HS-5 (cell line): ENCODE measurements at places on chromosomes 4 and X.

DNA sequence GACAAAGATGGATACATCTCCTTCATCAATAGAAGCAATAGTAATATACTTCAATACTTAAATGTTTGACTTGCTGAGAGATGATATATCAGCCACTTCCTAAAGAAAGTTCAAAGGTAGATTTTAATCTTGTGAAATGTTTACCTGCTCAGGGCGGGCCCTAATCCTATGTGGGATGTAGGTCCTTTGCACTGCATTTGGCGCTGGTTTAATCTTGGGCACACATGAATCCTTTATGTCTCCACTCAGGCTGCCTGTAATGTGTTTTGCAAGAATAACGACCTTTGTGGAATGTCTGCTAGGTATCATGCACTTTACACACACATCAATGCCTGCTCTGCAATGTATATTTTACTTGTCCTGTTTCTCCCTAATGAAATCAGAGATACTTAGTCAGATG, 368.7 kb downstream of the GBA3 start:
- DNase-seq: no peak

GRCh38 chrX:1506916-1507315, 30.1 kb downstream of the P2RY8 start:
- DNase-seq: no peak

DNA sequence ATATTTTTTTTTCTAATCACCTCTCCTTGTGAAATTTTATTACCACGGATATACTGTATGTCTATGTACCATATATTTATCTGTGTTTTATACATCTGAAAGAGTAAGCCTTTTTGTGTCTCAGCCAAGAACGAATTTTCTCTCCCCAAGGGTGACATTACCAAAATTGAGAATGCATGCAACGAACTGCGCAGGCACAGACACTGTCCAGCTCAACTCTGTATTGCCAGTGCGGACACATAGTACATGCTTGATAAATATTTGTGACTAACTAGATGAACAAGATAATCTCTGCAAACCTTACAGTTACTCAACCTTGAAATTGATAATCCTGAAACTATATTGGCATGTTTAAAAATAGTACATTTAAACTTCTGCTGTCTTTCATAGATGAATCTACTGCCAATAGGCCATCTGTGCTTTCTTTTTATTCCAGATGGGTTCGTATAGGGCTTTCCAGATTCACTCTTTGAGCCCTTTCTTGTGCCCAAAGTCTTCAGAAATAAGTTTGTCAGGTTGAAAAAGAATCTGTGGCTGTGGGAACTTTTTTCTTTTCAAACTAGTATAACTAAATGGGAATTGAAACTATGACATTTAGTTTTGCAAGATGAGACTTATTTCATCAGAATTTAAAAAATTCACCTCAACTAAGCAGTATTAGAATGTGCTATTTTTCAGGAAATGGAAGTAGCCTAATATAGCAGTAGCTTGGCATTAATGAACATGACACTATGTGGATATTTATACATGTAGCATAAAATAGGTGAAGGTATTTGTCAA, 38.9 kb downstream of the DTHD1 start:
- DNase-seq: no peak

GRCh38 chrX:74259885-74260491, 44.0 kb upstream of the ZCCHC13 start:
- no peak for DNase-seq

GRCh38 chr4:79385641-79386040, 22.4 kb downstream of the GK2 start:
- DNase-seq: no peak

GRCh38 chr4:83369831-83370639, 35.4 kb upstream of the HPSE start:
- DNase-seq: no peak

- no peak for DNase-seq
These were observed at the start of gene APLN for GRCh38 chrX:129654652-129655546. Gene APLN, minus strand, starts transcription at chrX:129654956. Its CDS starts 326 bp downstream, at chrX:129654630.

GRCh38 chr4:4697584-4697983, 155.7 kb upstream of the STX18 start:
- DNase-seq: no peak

DNA sequence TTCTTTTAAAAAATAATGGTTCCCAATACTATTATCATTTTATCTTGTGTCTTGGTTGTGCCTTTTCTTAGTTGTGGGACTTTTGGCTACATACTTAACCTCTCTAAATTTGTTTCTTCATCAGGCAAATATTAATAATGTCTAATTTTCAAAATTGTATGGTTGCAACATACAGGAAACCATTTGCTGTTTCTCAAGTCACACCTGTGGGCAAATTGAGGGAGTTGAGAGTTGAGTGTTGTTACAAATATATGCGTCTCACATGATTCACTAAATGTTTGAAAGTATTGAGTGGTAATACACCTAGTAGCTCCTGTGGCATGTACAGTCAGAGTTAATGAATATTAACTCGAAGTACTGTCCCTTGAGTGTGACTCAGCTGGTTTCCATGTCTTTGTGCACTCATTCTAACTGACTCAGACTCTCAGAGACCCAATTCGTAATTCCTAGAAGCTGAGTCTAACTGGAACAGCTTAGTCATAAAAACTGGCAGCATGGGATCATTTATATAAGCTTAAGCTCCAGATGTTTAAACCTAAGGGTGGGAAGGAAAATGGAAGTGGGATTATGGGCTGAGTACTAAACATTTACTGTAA, 802.4 kb downstream of the TRIML1 start:
- DNase-seq: peak; percentile 97

GRCh38 chr4:111506706-111507105, 638.5 kb upstream of the FAM241A start:
- peak; percentile 35 for DNase-seq

GRCh38 chrX:72131317-72132294, at the start of gene RTL5:
Gene RTL5, minus strand, starts transcription at chrX:72131915.
- DNase-seq: peak; percentile 53

DNA sequence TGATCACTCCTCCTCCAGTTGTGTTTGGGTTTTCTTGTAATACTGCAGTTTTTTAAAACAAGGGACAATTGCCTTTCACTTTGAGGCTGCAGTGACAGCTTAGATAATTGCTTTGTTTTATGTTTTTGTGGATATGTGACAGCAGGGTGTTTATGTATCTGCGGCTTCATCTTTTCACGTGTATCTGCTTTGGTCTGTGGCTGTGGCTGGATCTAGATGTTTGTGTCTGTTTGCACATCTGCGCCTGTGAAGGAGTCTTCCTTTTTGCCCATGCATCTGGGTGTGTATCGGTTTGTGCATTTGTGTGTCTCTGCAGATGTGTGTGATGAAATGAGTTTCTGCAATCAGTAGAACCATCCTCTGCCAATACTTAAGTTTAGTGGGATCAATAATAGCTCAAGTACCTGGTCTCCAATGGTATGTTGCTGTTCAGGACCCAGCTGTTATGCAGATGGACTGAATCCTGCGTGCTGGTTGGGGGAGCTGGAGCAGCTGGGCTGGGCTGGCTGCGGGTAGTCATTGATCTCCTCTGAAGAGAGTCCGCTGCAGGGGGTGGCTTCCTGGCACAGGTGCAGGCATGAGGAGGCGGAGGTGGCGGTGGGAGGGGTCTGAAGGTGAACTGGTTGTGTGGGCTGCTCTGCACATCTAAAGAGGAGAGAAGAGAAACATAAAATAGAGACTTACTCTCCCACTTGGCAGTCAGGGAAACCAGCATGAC, 390.3 kb downstream of the SH2D1A start:
- DNase-seq: no peak

DNA sequence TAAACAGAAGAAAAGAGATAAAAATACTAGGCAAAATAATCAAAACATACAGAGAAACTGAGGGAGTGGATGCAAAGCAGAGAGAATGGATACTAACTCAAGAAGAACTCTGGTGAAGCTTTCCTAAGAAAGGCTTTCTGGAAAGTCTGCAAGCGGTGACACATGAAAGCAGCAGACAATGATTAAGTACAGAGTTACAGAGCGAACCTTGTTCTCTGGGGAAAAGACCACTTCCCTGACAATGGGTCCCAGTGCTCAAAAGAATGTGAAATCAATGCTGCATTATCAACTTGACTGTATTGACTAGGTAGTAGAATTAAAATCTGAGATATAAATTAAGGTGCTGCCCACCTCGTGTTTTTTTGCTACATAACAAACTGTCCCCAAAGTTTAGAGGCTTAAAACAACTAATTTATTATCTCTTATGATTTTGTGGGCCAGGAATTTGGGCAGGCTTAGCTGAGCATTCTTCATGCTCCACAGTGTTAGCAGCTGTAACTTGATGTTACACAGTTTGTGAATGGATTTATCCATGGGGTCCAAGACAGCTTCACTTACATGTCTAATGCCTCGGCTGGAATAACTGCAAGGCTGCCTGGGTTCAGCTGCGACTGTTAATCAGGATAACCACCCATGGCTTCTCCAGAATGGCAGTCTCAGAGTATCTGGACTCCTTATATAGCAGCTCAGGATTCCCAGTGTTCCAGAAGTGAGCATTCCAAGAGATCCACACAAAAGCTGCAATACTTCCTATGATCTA, 106.9 kb upstream of the INPP4B start:
- no peak for DNase-seq

DNA sequence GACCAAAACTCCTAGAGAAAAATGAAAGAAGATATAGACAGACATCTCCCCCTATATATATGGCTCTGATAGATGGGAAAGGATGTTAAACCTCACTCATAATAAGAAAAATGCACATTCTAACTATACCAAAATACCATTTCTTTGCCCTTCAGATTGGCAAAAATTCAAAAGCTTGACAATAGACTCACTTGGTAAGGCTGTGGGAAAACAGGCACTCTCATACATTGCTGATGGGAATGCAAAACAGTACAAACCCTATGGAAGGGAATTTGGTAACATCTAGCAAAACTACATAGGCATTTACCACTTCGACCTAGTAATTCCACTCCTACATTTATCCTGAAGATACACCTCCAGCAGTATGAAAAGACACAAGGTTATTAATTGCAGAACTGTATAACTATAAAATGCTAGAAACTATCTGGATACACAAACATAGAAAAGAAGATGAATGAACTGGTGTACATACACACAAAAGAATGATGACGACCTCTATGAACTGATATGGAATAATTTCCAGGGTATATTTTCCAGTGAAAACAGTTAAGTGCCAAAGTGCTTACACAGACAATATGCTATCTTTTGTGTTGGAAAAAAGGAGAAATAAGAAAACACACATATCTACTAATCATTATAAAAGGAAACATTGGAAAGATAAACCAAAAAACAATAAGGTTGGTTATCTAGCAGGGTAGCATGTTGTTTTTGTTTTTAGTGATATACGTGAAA, 48.5 kb downstream of the WDFY3 start:
- DNase-seq: no peak

- DNase-seq: no peak
These were observed 75.7 kb downstream of the NPFFR2 start for GRCh38 chr4:72107456-72107855.

GRCh38 chrX:6446582-6446981, 88.3 kb downstream of the VCX3A start:
- no peak for DNase-seq

DNA sequence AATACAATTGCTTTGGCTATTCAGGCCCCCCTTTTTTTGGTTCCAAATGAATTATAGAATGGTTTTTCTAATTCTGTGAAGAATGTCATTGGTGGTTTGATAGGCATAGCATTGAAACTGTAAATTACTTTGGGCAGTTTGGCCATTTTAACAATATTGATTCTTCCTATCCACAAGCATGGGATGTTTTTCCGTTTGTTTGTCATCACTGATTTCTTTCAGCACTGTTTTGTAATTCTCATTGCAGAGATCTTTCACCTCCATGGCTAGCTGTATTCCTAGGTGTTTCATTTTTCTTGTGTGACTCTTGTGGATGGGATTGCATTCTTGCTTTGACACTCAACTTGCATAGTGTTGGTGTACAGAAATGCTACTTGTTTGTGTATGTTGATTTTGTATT, 33.0 kb downstream of the ADH6 start:
- no peak for DNase-seq

DNA sequence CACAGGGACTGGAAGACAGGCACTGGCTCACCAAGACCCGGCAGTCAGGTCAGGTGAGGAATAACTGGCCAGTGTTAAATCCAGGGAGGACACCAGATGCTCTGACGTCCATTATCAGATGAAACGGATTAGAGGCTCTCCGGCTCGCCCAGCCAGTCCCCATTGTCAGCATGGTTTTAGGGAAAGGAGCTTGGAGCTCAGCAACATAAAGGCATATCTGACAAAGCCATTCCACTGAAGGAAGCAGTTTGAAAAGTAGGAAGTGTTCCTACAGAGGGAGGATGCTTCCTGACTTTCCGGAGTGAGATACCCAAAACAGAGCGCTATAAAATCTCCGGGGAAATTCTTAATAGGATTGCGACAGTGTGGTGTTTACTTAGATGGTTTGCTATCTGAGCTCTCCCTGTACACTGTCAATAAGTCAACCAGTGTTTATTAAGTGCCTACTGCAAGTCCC, 14.8 kb downstream of the NDNF start:
- DNase-seq: no peak

DNA sequence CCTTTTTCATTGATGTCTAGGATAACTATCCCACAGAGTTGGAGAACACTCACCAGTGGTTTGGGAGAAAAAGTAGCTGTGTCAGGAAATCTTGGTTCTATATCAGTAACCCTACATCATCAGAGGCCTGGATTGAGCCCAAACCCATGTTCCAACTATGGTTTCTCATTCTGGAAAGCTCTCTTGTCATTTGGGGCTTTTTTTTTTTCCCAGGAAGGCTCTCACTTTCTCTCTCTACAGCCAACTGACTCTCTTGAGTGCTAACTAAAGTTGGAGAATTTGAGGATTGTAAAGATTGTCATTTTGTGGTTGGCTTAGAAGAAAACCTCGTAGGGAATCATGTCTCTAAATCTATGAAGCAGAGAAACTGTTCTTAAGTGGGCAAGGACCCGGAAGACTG, 228.2 kb upstream of the DIPK2B start:
- DNase-seq: no peak

- DNase-seq: no peak
These were observed 352.5 kb upstream of the ADGRL3 start for GRCh38 chr4:60847614-60848013.

GRCh38 chrX:38347136-38347535, 5.3 kb upstream of the OTC start:
- peak; percentile 46 for DNase-seq

GRCh38 chr4:25578432-25578831, 77.2 kb upstream of the SLC34A2 start:
- DNase-seq: no peak

DNA sequence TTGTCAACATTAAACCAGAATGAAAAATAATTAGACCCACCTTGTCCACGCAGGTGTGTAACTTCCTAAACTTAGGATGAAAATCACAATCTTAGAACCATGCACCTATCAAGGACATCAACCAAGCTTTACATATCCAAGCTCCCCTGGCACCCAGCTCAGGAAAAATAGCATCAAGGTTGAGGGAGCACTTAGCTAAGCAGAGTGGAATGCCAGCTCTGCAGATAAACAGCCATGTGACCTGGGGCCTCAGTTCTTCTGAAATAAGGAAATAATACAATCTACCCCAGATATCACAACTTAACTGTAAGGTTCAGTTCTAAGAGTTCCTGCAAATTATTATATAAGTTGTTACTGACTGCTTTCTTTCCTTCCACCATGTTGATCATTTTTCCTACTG, 64.7 kb downstream of the DHX15 start:
- no peak for DNase-seq

- no peak for DNase-seq
These were observed 1.2 kb upstream of the ACE2 start for GRCh38 chrX:15601932-15602331.

- no peak for DNase-seq
These were observed 57.9 kb upstream of the SPRY1 start for GRCh38 chr4:123338715-123339114.
